Endothelial cell (in vitro differentiated cells): ENCODE measurements at places on chromosomes 1 and 21. TPM values are rescaled to one million over a fixed set of nuclear protein-coding genes. Genes with fewer than 3 reads are reported as not detected.

- peaks cover 5% of the 10 kb centered on the region for H3K4me1 ChIP-seq
- peak overlapping the region; percentile 29 for H3K4me3 ChIP-seq
- H3K27me3 ChIP-seq, result peaks cover 1% of the 10 kb centered on the region
- DNase-seq, result no peak
Measured at GRCh38 chr1:168243636-168244212, 17.9 kb downstream of the SFT2D2 start.

CTH gene
- total RNA-seq, result 20.2 TPM

SPATA45 gene
- 0.82 TPM for total RNA-seq

GRCh38 chr1:923991-924655 lies 400 bp downstream of the SAMD11 start:
- no peak overlapping the region for H3K27ac ChIP-seq
- DNase-seq, result no peak
- no peaks in the 10 kb centered on the region for H3K4me1 ChIP-seq
- H3K36me3 ChIP-seq, result peaks cover 5% of the 10 kb centered on the region
- H3K27me3 ChIP-seq, result peaks cover 20% of the 10 kb centered on the region
- H3K4me3 ChIP-seq, result no peak overlapping the region

DNA sequence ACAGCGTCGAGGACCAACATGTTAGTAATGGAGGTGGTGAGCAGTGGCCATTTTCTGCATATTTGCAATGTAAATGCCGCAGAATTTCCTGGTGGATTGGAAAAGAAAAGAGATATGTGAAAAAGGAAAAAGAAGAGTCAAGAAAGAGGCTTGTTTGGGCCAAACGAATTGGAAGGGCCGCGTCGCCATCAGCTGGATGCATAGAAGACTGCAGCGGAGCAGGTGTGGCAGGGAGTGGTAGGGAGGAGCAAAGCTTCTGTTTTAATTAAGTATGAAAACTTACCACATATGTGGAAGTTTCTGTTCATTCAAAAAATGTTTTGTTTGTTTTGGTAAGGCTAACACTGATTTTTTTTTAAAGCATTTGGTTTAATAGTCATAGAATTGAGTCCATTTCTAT lies 690.7 kb downstream of the NCAM2 start:
- H3K4me1 ChIP-seq, result no peaks in the 10 kb centered on the region
- H3K36me3 ChIP-seq, result no peaks in the 10 kb centered on the region
- H3K27me3 ChIP-seq, result no peaks in the 10 kb centered on the region
- H3K27ac ChIP-seq, result no peak overlapping the region
- DNase-seq, result peak; percentile 31

GRCh38 chr1:86436041-86436440 lies 12.1 kb downstream of the CLCA2 start:
- H3K36me3 ChIP-seq, result no peaks in the 10 kb centered on the region
- H3K4me3 ChIP-seq, result no peak overlapping the region
- H3K4me1 ChIP-seq, result no peaks in the 10 kb centered on the region
- no peak overlapping the region for H3K27ac ChIP-seq
- H3K27me3 ChIP-seq, result no peaks in the 10 kb centered on the region

GRCh38 chr1:204445860-204446412 lies 34.3 kb upstream of the PPP1R15B start:
- H3K4me1 ChIP-seq, result peaks cover 50% of the 10 kb centered on the region
- peak; percentile 90 for DNase-seq
- H3K27me3 ChIP-seq, result peaks cover 20% of the 10 kb centered on the region

DNA sequence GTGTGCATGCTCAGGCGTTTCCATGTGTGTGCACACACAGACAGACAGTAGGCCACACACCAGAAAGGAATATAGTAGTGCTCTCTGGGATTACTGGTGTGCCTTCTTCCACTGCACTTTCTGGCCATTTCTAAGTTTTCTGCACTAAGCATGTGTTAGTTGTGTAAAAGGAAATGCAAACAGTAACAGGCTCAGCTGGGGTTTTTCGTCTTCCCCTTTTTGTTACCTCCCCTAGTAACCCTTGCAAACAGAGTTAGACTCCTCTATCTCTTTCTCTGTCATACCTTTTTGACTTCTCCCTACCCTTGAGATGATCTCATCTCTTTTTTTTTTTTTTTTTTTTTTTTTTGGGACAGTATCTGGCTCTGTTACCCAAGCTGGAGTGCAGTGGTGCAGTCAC lies 196.3 kb downstream of the SDCCAG8 start:
- H3K4me3 ChIP-seq, result no peak overlapping the region
- H3K4me1 ChIP-seq, result no peaks in the 10 kb centered on the region
- no peak for DNase-seq
- H3K36me3 ChIP-seq, result no peaks in the 10 kb centered on the region
- H3K27ac ChIP-seq, result no peak overlapping the region

GRCh38 chr1:19467199-19468187 lies 17.8 kb downstream of the CAPZB start:
- no peak overlapping the region for H3K4me3 ChIP-seq
- H3K36me3 ChIP-seq, result no peaks in the 10 kb centered on the region
- peaks cover 39% of the 10 kb centered on the region for H3K4me1 ChIP-seq

DNA sequence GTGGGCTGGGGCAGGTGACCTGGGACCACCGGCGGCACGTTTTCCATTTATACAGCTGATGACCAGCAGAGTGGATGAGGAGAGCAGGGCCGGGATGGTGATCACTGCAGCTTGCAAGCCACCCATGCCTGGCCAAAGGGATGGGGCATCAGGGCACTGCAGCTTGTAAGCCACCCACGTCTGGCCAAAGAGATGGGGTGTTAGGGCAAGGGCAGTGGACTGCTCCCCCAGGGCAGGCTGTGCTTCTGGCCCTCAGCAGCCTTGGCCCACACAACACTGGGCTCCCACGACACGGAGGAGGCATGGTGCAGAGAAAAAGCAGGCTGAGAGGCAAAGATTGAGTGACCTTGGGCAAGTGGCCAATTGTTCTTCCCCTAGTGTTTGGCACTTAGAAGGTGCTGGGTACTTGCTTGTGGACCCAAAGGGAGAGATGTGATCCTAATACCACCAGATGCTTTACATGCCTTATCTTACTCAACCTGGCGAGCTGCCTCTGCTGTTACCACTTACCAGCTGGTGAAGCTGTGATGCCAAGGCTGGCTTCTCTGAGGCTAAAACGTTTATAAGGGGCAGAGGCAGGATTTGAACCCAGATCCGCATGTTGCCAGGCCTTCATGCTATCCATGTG lies 48.3 kb downstream of the TRIM62 start:
- H3K27ac ChIP-seq, result no peak overlapping the region
- no peaks in the 10 kb centered on the region for H3K4me1 ChIP-seq
- H3K4me3 ChIP-seq, result no peak overlapping the region
- no peaks in the 10 kb centered on the region for H3K36me3 ChIP-seq
- H3K27me3 ChIP-seq, result peaks cover 5% of the 10 kb centered on the region
- no peak for DNase-seq

CD84 gene
- not detected for total RNA-seq

GRCh38 chr21:45538381-45539045 lies 3.7 kb downstream of the SLC19A1 start:
- peaks cover 6% of the 10 kb centered on the region for H3K27me3 ChIP-seq
- H3K36me3 ChIP-seq, result peaks cover 3% of the 10 kb centered on the region
- DNase-seq, result no peak
- no peak overlapping the region for H3K27ac ChIP-seq
- no peak overlapping the region for H3K4me3 ChIP-seq

DNA sequence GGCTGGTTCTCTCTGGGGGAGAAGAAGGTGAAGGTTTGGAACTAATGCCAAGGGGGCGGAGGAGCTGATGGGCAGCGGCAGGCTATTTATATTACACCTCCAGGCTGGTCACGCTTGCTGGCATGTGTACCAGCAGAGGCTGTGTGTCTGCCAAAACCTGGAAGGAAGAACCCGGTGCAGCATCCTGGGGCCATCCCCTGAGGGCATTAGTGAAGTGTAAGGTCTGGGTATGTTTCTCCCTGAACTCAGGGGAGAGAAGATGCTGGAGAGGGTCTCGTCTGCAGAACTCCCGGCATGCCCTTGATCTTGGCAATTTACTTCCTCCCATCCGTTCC lies 5.3 kb downstream of the DISP3 start:
- H3K27me3 ChIP-seq, result peaks cover 19% of the 10 kb centered on the region
- H3K4me1 ChIP-seq, result peaks cover 25% of the 10 kb centered on the region
- no peak overlapping the region for H3K4me3 ChIP-seq
- no peak overlapping the region for H3K27ac ChIP-seq
- no peaks in the 10 kb centered on the region for H3K36me3 ChIP-seq

DNA sequence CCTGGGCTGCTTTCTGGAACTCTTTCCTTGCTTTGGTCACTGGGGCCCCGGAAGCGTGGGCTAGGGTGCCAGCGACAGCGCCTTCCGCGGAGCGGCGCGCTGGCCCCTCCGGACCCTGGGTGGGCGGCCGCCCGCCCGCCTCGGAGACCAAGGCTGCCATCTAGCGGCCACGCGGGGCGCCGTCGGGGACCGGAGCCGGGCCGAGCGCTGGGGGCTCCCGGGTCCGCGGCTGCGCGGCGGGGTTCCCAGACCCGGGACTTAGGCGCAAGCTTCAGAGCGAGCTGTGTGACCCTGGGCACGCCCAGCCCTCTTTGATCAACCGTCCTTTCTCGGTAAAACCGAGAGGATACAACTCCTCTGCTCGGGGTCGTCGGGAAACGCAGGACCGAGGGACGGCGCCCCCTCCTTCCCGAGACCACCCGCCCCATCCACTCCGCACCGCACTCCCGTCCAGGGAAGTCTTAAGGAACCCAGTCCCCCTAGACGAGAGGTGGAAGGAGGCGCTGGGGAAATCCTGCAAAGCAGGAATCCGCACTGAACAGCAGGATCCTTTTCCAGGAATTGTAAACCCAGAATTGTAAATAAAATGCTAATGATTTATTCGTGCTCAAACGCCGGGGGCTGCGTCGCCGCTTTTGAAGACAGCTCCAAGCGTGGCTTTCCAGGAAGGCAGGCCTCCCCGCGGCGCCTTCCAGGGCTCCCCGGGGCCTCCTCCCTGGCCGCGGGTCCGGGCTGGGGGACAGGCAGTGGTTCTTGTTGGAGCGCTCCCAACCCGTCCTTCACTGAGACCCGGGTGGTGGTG lies 41.2 kb downstream of the RRAGC start:
- H3K36me3 ChIP-seq, result no peaks in the 10 kb centered on the region
- DNase-seq, result peak; percentile 95
- peak overlapping the region; percentile 76 for H3K4me3 ChIP-seq
- no peak overlapping the region for H3K27ac ChIP-seq
- H3K4me1 ChIP-seq, result no peaks in the 10 kb centered on the region

DNA sequence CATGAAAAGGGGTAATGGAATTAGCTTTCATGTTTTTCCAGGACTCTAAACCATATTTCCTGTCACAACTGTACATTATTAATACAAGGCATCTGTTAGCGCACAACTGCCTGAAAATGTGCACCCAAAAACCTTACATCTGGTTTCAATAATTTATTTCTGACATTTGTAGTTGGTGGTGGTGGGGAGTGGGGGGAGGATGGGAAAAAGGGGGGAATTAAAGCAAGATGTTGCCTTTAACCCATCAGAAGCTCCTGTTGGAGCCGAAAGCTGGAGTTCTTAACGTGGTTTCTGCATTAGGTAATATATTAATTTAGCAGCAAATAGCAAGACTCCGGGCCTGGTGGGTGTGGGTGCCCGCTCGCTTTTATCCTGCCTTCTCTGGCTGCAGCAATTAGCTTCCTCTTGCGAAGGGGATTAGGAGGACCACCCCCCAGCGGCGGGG lies 36.9 kb upstream of the HHAT start:
- H3K27me3 ChIP-seq, result peaks cover 6% of the 10 kb centered on the region
- peaks cover 18% of the 10 kb centered on the region for H3K4me1 ChIP-seq
- no peaks in the 10 kb centered on the region for H3K36me3 ChIP-seq
- no peak overlapping the region for H3K4me3 ChIP-seq
- no peak overlapping the region for H3K27ac ChIP-seq

SLC30A10 gene
- not detected for total RNA-seq

FMN2 gene
- 2.6 TPM for total RNA-seq

DCST1 gene
- not detected for total RNA-seq

GRCh38 chr1:192615055-192615454 lies 20.9 kb upstream of the RGS13 start:
- no peaks in the 10 kb centered on the region for H3K36me3 ChIP-seq
- no peak overlapping the region for H3K4me3 ChIP-seq
- no peaks in the 10 kb centered on the region for H3K27me3 ChIP-seq
- H3K27ac ChIP-seq, result no peak overlapping the region
- no peak for DNase-seq

OR2M2 gene
- not detected for total RNA-seq

DNA sequence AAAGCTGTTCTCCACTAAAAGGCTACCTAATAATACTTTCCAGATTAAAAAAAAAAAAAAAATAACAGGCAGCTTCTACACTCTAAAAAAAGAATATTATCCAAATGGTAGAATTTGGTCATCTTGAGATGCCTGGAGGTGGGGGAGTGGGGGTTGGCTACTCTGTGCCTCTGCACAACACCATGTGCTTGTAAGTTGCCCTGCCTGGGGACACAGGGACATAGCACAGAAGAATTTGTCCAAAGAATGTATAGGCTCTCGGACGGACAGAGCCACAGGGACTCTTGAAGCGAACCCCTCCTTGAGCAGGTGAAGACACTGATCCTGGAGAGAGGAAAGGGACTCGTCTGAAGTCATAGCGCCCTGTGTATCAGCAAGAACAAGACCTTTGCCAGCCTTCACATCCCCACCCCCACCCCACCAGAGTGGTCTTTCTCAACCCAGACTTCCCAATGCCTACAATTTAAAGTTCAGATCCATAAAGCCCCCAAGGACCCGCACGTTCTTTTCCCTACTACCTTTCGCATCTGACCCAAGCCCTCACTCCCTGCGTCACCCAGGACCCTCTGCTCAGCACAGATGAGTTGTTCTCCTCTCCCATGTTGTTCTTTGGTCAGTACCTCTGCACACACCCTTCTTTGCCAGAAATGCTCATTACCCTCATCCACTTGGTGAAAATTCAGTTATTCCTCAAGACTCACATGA lies 72.6 kb downstream of the LGR6 start:
- no peak overlapping the region for H3K4me3 ChIP-seq
- DNase-seq, result no peak
- no peaks in the 10 kb centered on the region for H3K4me1 ChIP-seq
- H3K27ac ChIP-seq, result no peak overlapping the region

GRCh38 chr1:219958875-219959417 lies 30.6 kb upstream of the SLC30A10 start:
- no peak overlapping the region for H3K27ac ChIP-seq
- no peaks in the 10 kb centered on the region for H3K36me3 ChIP-seq
- peaks cover 3% of the 10 kb centered on the region for H3K27me3 ChIP-seq
- no peak overlapping the region for H3K4me3 ChIP-seq
- no peaks in the 10 kb centered on the region for H3K4me1 ChIP-seq

DNA sequence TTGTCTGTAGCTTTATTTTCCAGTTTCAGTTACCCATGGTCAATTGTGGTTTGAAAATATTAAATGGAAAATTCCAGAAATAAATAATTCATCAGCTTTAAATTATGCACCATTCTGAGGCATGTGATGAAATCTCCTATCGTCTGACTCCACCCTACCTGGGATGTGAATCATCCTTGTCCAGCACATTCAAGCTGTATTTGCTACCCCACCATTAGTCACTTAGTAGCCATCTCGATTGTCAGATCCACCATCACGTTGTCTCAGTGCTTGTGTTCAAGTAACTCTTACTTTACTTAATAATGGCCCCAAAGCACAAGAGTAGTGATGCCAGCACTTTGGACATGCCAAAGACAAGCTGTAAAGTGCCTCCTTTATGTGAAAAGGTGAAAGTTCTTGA lies 4.0 kb downstream of the STPG1 start:
- no peaks in the 10 kb centered on the region for H3K4me1 ChIP-seq
- no peak overlapping the region for H3K4me3 ChIP-seq
- no peak overlapping the region for H3K27ac ChIP-seq
- peaks cover 4% of the 10 kb centered on the region for H3K27me3 ChIP-seq
- no peak for DNase-seq
